ENCODE measurements at places on chromosomes 1 and 21.

DNA sequence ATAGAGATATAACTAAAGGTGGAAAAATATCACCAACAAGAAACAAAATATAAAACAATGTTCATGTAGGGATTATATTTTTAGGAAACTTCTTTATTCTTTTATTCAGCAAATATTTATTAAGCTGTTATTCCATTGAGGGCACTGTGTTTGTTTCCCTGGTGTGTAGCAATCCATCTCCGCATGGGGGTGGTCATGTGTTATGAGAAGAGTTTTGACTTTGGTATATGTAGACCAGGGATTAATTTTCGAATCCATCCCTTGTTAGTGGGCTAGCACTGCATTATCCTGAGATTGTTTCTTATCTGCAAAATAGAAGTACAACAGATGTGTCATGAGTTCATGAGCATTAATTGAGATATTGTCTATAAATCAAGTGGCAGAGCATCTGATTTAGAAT is 190.2 kb upstream of the LRRC7 start:
- DNase-seq: no peak

DNA sequence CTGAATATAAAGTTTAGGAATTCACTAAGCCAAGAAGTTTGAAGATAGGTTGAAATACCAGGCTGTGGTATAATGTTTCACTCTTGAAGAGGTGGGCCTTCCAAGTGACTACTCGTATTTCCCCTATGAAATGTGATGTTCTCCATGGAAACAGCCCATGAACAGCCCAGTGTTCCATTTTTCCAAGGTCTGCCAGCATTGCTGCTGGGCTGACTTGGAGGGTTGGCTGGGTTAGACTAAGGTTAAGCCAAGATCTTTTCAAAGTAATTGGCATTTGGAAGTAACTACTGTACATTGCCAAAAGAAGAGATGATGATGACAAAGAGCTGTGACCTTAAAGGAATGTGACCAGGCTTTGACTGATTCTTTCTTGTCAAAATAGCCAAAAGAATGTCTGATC is 73.8 kb downstream of the RPE65 start:
- DNase-seq: no peak

DNA sequence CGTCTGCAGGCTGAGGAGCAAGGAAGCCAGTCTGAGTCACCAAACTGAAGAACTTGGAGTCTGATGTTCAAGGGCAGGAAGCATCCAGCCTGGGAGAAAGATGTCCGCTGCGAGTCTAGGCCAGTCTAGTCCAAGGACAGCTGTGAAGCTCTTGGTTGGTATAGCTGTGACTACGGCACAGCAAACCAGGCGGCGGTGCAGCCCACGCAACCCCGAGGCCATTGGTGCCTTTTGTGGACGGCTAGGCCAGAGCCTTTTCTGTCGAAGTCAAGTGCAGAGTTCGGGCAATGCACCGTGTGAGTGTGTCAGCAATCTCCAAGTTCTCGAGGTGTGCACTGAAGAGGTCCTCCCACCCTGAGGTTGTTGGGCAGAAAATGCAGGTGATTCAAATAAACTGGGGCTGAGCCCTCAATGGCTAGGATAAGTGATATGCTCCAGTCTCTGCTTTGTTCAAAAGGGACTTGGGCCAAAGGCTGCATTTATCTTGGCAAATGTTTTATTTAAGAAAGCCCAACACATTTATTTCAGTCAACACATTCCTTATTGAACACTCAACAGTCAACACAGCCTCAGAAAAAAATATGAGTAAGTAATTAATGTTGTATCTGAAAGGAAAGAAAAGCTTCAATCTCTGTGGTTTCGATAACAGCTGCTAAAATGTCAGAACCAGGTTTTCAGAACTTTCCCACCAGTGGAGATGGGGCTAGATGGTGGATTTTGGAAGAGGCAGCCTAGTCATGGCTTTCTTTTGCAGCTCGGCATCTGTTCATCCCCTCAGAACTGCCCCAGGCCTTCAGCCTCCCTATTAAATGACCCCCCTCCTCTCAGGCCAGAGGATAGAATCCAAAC is 78.1 kb upstream of the COX20 start:
- DNase-seq: no peak

DNA sequence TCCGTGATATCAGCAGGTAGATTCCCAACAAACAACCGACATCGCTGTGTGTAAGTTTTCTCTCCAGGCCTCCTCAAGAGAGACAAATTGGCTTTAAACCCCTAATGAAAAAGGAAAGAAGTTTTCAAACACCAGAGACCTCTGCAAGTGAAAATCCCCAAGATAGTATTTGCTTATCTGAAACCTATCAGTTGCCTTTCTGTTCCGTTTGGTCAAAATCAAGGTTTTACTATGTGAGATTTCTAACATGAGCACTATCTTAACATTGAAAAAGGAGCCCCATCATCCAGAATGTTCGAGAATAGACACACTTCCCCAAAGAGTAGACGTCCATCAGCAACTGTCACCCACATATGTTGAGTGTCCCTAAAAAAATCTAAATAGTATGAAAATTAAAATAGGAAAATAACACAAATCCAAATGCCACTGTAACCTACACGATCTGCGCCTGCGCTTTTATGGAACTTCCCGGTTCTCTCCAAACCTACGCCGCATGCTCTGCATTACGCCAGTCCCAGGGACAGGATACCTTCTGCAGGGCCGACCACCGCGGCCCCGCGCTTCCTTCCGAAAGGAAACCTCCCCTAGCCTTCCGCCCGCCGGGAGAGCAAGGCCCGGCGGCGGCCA is 1.4 kb downstream of the SFPQ start:
- DNase-seq: no peak

GRCh38 chr1:226405411-226405988 is 2.4 kb downstream of the PARP1 start:
- DNase-seq: no peak

All from stimulated activated CD8-positive, alpha-beta memory T cell treated with anti-CD3 and anti-CD28 coated beads, Interleukin-2, amount 100 ng/mL, for 1 hour (primary cell).